Myocyte (in vitro differentiated cells): ENCODE measurements at places on chromosomes 16 and 17. TPM values are rescaled to one million over a fixed set of nuclear protein-coding genes. Genes with fewer than 3 reads are reported as not detected.

GRCh38 chr17:69810326-69810965 is 264.6 kb upstream of the KCNJ16 start:
- DNase-seq = no peak

BANP gene
- 16.5 and 19.7 TPM in 2 replicates for total RNA-seq

- no peak for DNase-seq
Measured at GRCh38 chr17:56351675-56352074, 198.4 kb downstream of the ANKFN1 start.

DNA sequence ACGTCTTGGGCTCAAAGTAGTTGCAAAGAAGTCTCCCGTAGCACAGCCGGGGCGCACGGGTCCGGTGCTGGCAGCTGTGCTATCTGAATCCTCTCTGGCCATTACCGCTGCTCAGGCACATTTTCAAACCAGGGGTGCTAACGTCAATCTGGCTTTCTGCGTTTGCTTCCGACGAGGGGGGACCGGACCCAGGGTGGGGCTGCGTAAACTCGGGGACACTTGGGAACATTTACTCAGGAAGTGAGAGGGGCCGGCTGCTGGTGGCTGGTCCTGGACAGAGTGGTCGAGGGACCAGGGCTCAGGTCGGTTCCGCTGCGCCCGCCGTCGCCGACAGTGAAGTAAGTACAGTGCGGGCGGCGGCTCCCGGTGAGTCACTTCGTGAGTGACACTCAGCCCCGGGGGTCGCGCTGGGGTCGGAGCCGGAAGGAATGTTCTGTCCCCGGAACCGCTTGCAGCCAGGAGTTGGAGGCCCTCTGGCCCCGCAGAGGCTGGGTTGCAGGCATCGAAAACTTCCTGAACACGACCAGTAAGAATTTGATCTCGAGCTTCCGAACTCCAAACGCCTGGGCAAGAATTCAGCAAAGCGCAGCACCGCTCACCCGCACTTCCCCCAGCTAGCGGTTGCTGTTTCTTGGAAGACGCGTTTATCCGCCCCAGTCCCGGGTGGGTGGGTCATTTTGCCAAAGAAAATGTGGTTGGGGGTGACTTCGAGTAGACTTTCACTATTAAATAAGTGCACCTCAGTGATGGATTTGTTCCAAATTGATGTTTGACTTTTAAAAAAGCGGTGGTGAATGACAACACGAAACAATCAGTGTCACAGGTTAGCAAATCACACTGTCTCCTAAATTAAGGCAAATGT is 1.4 kb upstream of the HS3ST3B1 start:
- DNase-seq = no peak

GRCh38 chr16:65601781-65602180 is 479.9 kb upstream of the CDH11 start:
- DNase-seq = no peak
